Stimulated activated CD4-positive, alpha-beta T cell treated with anti-CD3 and anti-CD28 coated beads, Interleukin-4, amount 100 ng/mL, for 48 hours (primary cell): ENCODE measurements at places on chromosomes 7 and 10.

- no peak for DNase-seq
Measured at GRCh38 chr7:46654546-46655443, 733.7 kb upstream of the IGFBP3 start.

DNA sequence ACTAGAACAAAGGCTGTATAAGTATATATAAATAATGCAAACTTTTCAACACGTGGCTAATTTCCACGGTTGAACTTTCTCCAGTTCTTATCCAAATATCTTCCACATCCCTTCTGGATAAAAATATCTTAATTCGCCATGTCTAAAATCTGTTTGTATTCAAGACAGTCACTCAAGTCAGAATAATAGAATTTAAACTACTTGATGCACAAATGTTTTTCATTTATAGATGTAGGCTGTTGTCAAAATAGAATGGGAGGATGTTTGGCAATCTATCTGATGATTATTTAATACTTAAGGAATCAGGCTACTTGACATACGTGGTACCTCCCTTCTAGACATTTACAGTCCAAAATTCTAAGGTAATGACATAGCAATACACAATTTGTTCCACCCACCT is 204.3 kb downstream of the TWIST1 start:
- DNase-seq = no peak

- DNase-seq = no peak
Measured at GRCh38 chr7:121803039-121803438, 69.9 kb upstream of the PTPRZ1 start.

DNA sequence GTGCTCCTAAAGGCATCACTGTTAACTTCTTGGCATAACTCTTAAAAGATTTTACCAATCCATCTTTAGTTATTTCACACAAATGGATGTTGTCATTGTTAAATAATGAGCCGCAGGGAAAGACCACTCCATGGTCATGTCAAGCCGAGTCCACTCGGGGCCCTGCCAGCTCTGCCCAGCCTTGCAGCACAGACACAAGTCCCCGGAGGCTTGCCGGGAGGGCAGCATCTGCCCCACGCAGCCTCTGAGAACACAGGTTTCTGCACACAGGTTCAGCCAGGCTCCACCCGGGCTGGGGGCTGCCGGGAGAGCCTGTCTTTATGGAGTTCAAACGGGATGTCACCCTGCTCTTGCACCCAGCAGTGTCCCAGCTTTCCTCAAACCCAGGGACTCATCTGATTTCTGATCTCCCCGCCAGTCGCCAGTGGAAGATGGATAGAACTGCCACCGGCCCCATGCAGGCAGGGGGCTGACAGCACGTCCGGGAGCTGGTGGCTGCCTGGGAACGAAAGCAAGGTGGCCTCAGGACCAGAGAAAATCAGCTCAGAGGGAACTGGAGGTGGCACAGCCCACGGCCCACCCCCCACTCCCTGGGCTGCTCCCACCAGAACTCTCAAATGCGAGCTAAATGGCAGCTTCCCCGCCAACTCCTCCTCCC is 156.2 kb downstream of the TCERG1L start:
- DNase-seq = no peak

DNA sequence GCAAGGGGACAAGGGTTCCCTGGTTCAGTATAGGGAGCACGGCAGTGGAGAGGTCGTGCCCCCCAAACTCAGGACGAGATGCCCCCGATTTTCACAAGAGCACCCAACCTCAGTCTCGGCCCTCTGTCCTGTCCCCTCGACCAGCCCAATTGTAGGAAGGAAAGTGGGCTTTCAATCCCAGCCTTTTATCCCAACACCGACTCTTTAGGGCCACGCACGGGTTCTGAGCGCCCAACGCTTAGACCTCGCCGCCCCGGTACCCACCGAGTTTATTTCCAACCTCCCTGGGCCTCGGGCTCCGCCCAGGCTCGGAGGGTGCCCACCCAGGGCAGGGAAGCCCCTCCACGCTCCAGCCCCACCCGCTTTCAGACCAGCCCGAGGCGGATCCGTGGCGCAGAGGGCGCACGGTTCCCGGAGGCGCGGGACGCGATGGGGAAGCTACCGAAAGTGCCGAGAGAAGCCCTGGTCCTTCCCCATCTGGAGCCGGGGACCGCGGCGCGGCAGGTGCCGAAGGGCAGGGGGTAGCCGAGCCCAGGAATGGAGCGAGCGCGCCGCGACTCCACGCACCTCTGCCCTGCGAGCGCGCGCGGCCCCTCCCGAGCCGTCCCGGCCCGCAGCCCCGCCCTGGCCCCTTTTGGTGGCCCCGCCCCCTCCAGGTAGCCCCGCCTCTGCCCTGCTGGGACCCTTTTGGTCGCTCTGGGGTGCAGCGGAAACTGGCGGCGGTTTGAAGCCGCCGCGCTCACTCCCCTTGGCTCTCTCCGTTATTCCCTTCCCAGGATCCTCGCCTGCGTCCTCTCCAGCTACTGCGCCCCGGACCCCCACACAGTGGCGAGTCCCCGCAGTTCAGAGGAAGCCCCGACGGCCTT is 20.4 kb downstream of the GRID2IP start:
- DNase-seq = peak; percentile 42

DNA sequence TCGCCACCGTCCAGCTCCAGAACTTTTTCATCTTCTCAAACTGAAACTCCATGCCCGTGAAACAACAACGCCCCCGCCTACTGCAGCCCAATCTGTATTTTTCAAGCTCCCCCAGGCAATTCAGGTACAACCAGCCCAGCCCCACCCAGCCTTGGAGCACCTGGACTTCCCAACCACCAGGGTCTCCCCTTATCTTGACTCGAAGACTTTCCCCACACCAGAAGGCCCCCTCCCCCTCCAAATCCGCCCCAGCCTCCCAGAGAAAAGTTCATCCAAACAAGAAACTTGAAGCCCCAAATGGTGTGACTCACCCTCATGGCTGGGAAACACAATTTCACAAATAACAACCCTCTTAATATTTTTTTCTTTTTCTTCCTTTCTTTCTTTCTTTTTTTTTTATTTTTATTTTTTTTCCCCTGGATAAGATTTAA is 10.6 kb downstream of the ZCCHC24 start:
- no peak for DNase-seq

- DNase-seq = no peak
Measured at GRCh38 chr10:12801214-12802087, 200.1 kb downstream of the CCDC3 start.

- no peak for DNase-seq
Measured at GRCh38 chr7:88150033-88150432, 69.8 kb downstream of the SRI start.

DNA sequence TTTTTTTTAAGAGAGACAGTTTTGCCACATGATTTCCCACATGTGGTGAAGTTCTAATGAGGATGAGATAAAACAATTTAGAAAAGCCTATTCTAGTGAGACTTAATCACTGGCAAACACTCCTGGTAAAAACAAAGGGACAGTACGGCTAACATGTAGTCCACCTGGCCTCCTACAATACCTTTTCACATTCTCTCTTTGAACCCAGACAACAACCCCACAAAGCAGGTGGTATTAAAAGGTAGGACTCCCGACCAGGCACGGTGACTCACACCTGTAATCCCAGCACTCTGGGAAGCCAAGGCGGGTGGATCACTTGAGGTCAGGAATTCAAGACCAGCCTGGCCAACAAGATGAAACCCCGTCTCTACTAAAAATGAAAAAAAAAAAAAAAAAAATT is 12.4 kb downstream of the PARD3 start:
- DNase-seq = no peak

- DNase-seq = no peak
Measured at GRCh38 chr7:136312592-136312991, 335.4 kb upstream of the MTPN start.

- peak; percentile 18 for DNase-seq
Measured at GRCh38 chr7:191981-192649, at the start of gene FAM20C. TSS of gene FAM20C (plus strand) at chr7:192571. CDS start at chr7:193200, 629 bp downstream.

- DNase-seq = no peak
Measured at GRCh38 chr7:15495170-15495569, 66.6 kb downstream of the AGMO start.

DNA sequence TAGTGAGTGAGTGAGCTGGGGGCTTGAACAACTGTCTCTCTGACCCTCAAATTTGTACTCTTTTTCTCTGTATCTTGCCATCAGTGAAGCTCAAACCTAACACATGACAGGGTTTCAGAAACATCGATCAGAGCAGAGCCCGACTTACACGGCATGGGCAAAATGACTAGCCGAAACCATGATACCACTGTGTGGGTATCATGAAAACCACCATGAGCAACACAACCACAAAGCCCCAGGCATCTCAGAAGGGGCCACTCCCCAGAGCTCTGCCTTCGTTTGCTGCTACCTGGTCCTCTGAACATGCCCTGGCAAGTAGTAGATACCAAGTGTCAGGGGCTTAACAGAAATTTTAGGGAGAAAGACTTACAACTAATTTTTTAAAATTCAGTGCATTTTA is 308.5 kb downstream of the WDR11 start:
- DNase-seq = no peak

DNA sequence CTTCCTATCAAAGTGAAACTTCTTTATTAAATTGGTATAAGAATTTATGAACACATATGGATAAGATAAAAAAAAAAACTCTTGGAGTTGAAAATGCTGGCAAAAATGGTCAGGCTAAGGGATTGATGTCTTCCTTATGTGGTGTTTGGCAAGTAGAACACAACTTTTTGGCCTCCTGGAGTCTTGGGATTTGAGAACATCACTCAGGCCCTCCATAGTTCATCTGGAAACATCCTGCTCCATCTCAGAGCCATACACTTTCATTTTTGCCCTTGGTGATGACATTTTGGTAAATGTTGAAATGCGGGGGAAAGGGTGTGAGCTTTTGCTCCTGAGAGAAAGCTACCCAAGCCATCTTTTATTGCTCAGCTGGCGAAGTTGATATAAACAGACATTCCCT is 27.5 kb upstream of the BTBD16 start:
- no peak for DNase-seq

GRCh38 chr10:59234194-59234593 is 57.8 kb downstream of the PHYHIPL start:
- no peak for DNase-seq

DNA sequence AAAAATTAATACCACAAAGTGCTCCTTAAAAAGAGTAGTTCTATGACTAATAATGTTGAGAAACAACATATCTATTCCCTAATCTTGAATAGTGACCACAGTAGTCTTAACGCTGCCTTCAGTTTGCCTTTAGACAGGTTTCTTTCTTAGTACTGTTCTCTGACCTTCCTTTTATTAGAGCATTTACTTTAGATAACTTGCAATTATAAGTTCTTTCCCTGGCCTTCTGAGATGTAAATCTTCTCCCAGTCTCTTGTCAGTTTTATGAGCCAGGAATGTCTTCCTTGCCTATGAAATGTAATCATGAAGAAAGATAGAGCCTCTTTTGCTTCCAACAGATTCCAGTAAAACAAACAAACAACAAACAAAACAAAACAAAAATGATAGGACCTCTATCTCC is 1119.8 kb upstream of the LRRTM3 start:
- no peak for DNase-seq

DNA sequence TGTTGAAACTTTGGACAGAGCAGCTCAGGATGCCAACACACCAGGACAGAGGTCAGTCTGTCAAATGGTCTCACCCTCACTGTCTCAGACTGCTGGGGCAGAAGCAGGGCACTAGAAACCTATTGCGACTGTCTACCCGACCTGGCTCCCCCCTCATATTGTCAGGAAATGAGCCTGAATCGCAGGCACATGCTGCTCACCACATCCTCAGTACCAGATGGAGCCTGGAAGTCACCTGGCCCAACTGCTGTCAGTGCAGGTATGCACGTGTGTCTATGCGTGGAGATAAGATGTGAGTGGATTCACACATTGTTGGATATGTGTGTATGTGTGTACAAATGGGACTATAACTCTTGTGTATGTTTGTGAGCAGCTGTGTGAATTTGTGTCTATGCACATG is 3.2 kb upstream of the CDHR1 start:
- DNase-seq = no peak

DNA sequence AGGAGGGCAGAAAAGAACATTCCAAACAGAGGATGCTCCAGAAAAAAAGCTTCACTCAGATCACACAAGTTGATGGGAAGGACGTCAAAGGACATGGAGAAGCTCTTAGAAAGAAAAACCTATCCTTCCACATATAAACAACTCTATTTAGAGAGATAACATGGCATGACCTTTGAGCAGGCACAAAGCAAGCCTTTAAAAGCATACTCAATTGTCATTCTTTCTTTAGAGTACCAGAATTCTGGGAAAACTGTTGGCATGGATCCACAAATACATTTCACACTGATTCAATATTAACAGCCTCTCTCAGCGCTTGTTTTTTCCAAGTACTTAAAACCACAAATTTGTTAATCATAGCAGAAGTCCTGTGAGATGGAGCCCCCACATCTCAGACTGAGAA is 7.3 kb upstream of the ABLIM1 start:
- no peak for DNase-seq

GRCh38 chr10:132304756-132305509 is 2.8 kb downstream of the STK32C start:
- no peak for DNase-seq

DNA sequence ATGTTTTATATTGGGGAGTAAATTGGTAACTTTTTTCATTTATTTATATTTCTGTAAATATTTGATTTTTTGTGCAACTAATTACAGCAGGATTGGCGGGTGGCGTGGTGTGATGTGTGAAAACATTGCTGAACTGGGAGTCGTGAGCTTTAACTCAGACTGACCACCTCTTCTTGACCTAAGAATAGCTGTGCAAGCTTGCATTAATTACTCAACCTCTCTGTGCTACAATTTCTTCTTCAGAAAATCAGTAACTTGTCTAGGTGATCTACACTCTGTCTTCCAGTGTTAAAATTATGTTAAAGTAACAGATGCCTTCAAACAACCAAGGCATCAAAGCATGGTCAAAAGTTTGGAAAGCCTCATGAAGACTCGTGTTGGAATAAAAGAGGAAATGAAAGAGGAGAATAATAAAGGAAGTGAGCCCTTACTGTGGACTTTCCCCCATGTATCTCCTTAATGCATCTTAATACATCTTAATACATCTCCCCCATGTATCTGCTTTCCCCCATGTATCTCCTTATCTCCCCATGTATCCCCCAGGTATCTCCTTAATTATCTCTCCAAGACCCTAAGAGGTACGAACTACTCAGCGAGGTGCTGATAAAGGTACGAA is 71.2 kb downstream of the SVIL start:
- no peak for DNase-seq

- DNase-seq = no peak
Measured at GRCh38 chr7:1136841-1137516, 23.0 kb downstream of the ZFAND2A start.

GRCh38 chr10:53134050-53134449 is 361.5 kb upstream of the MBL2 start:
- DNase-seq = no peak

GRCh38 chr7:12031186-12031585 is 179.9 kb upstream of the TMEM106B start:
- DNase-seq = no peak

GRCh38 chr10:104734433-104734832 is 93.3 kb downstream of the SORCS3 start:
- DNase-seq = no peak

DNA sequence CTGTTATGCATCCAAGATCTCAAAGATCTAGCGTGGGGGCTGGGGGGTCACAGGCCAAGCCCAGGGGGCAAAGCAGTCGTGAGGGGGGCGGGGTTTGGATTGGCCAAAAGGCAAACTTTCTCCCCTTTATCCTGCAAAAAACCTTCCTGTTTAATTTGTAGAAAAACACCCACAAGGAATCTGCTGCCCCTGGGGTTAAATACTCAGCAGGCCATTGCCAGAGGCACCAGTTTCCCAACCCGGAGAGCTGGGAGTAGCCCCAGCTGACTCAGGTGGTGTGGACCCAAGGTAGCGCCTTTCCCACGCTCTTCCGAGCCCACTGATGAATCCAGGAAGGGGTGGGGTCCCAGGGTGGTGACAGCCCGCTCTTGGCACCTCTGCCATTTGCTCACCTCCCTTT is 21.4 kb downstream of the KCP start:
- DNase-seq = no peak
